Renal cortex interstitium (tissue), 15 donors: ENCODE measurements at places on chromosomes 3 and 15. TPM values are rescaled to one million over a fixed set of nuclear protein-coding genes. Genes with fewer than 3 reads are reported as not detected.

DNA sequence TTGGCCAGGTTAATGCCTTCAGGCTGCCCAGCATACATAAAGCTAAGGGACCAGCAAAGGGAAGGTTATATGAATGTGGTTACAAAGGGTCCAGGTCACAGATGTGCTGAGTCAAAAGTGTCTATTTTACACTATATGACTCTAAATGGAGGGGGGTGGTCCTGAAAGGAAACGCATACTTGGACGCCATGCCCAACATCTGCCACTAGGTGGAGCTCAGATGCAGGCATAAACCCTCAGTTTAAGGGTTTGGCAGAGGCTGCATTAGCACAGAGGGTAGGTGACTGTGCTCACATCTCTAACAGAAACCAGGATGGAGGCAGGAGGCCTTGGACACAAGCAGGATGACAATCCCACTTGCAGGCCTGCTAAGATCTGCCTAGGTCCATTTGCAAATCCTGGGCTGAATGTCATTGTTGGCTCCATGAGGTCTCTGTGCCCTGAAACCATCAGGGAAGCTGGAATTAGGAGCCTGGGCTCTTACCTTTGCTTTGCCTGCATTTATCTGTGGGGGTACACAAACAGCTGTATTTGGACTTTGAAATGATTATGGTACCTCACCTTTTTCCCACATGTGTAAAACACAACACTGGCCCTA is 55.8 kb downstream of the ZNF621 start:
- DNase-seq = peak; percentile 50

GRCh38 chr15:67762610-67763368 is 62.5 kb upstream of the SKOR1 start:
- no peak for DNase-seq

- no peak for DNase-seq
Measured at GRCh38 chr15:90483012-90483307, 46.8 kb upstream of the CRTC3 start.

DNA sequence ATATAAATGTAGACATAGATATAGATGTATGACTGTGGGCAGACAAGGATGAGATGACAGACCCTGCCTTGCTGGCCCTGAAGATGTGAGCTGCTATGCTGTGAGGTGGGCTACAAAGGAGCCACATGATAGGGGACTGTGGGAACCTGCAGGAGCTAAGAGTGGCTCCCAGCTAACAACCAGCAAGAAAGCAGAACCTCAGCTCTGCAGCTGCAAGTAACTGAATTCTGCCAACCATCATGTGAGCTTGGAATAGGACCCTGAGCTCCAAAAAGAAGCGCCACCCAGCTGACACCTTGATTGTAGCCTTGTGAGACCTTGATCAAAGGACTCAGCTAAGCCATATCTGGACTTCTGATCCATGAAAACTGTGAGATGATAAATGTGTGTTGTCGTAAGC is 123.3 kb upstream of the GRM7 start:
- no peak for DNase-seq

DNA sequence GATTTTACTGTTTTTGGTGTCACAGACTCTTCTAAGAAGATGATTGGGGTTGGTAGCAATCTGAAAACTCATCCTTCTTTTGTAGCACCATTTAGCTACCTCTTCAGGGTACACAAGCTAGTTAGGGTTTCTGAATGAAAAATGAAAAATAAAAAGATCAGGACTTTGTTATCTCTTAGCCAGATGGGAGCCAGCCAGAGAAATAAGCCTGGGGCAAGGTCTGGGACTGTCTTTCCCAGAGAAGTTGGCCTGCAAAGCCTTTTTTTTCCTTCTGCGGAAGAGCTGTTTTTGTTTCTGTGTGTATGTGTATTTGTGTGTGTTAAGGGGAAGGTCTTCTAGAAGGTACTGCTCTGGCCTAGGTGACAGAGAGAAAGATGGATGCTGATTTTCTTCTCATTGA is 150.7 kb upstream of the AGTR1 start:
- DNase-seq = no peak

DNA sequence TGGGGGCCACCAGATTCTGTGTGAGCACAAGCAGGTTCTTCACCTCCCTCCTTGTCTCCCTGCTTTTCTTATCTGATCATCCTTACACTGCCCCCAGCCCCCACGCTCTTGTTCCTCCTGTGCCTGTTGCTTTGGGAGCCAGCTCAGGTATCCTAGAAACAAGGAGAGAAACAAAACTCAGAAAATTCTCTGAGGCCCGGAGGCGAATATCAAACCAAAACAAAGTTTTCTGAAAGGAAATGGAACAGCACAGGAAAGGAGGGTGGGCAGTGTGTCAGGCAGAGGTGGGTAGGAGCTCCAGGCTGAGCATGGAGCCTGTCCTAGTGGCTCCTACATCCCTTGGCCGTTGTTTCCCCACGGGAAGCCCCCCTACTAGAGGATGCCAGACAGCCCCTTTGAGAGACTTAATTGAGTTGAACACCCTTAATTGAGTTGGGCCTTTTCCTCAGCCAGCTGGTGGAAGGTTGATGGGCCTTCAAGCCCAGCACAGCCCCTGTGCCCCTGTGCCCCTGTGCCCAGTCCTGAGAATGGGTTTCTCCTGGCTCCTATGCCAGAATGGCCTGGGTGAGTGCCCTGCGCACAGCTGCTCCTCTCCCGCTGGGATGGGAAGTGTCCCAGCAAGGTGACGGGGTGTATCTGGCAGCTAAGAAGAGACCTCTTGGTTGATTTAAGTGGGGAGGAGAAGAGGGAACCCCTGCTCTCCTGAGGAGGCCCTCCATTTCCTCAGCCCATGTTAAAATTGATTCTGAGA is 22.8 kb upstream of the JMJD7 start:
- DNase-seq = no peak

DNA sequence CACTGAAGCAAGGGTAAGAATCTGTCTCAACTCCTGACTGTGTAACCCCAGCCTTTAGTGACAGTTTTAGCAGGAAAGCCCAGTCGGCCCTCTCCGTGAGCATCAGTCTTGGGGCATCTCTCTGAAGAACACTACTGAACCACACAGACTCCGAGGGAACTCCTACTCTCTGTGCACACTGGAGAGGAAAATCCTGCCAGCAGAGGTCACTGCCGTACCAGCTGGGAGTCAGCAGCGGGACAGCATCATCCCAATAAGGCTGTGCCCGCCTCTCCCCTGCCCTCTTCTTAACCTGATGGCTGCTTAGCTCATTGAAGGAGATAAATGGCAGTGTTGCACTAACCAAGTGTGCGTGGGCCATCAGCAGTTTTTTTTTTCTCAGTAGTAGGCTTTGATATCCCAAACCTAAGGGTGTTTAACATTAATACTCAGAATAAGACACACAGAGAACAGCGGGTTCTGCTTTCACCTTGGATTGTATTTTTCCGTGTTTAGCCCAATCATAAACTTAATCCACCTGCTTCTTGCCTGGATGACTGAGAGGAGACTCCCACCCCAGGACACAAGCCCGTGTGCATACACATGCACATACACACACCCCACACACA is 26.6 kb upstream of the RASA2 start:
- peak; percentile 80 for DNase-seq

DNA sequence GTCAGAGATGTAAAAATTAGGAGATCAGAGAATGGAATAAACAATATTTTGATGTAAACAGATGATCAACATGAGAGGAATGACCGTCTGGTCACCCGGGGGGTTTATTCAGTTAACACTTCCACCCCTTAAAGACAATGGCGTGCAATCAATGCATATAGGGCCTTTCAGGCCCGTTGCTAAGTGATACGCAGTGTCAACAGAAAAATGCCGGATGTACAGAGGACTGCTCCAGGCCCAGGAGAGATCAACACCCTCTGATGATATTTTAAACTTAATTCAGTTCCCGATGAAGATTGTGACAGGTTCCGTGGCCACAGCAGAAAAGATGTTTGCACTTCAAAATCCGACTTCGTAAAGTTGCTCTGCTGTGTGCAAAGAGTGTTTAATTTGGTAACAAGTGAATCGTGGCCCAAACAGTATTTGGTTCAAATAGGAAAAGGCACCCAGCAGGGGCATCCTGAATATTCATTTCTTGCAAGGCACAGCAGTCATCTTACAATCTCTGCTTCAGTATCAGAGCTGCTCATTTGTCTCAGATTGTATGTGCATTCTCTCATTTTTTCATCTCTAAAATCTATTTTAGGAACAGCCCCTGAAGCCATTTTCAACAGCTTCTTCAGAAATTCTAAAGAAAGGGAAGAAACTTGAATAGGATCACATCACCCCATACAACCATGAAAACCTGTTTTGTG is 72.6 kb downstream of the FOXB1 start:
- DNase-seq = no peak

Gene SEMA6D
- polyA plus RNA-seq = 27.7 TPM

DNA sequence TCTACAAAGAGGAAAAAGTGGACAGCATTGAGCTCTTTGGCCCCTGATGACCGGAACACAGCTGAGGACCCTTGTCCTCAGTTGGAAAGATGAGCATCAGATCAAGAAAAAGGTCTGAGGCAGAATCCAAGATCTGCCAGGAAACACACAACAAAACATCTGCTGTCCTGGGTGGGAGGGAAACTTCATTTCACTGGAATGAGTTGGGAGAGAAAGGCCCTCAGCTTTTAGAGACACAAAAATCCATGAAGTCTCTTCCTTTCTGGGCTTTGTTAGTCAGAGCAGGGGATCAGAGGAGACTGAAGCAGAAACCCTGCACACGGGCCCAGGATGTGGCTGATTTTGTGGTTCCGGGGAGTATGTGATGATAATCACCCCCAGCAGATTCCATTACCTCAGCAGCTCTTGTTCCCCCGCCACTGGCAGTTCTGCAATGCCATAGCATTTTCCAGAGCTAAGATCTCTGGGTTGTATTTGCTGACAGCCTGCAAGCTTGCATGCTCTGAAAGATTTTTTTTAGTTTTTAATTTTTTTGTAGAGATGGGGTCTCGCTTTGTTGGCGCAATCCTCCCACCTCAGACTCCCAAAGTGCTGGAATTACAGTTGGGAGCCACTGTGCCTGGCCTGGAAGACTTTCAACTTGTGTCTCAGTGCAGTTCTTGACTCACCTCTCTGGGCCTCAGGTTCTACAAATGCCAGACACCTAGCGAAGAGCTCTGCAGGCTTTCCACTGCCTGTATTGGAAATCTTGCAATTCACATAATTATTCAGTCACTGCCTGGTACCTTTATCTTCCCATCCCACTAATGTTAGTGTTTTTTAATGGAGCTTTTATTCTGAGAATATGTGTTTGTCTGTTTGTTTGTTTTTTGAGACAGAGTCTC is 5.8 kb upstream of the TATDN2 start:
- DNase-seq = no peak

Gene PROS1
- polyA plus RNA-seq = 37.3 TPM

DNA sequence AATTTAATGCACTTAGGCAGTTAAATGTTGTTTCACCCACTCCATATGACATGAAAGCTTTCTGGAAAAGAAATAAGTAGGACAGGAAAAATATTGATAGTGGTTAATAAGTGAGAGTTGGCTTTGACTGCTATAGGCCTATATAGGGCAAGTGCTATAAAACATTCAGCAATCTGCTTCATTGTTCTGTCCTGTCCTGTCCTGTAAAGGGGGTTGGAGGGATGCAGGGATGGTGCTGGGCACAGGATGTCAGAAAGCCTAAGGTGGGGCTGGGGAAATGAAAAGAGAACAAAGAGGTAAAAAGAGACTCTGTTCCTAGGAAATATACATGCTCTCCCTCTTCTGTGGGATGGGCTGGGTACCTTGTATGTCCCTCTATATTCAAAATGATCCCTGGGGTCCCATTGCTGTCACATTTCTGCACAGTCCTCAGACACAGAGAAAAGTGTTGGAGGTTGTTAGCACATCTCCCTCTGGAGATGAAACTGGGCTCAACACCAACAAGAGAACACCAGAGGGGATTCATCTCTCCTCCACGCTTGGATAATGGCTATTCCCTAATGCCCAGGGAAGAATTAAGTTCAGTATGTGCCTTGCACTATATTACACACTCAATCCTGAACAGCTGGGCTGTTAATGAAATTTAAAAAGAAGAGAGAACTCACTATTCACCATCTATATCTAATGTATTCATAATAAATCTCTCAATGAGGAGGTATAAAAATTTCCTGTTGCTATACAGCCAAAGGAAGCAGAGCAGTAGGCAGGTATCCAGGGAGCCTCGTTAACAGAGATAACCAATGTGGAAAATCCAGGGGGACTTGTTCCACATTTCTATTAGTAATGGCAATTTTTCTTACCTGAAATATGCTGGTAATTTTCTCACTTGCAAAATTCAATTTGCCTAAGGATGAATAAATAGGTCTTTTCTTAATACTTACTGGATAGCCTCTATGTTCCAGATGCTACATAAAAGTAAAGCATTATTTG is 108.1 kb upstream of the ZBED2 start:
- no peak for DNase-seq

Gene CLDND1
- 174 TPM for polyA plus RNA-seq

Gene CDCP1
- polyA plus RNA-seq = 0.99 TPM

Gene OSTN
- polyA plus RNA-seq = 8.5 TPM

GRCh38 chr3:140756240-140757016 is 78.6 kb downstream of the TRIM42 start:
- no peak for DNase-seq

Gene CLSTN2
- polyA plus RNA-seq = 1.3 TPM

GRCh38 chr3:166531730-166532129 is 694.5 kb upstream of the BCHE start:
- DNase-seq = no peak

Gene FBXO40
- not detected for polyA plus RNA-seq

Gene CADPS
- 1.9 TPM for polyA plus RNA-seq

DNA sequence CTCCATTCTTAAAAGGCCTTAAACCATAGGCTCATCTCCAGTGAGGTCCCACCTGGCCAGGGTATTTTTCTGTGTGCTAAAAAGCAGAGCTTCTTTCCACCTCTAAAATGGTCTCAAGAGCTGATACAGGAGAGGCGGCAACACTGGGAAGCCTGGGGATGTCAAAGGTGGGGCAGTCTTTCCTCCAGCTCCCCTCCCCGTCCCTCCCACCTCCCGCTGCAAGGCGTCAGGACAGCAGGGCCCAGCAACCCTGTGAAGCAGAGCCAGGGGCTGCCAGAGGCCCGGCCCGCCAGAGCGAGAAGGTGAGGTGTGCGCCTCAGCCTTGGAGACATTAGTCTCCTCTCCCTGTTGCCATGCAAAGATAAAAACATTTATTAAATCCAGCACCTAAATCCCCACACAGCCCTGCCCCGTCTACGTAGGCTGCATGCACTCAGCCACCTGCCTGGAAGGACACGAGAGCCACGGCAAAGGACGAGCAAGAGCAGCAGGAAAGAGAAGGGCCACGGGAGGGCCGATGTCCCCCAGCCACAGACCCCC is 75.6 kb downstream of the FAM174B start:
- no peak for DNase-seq

- no peak for DNase-seq
Measured at GRCh38 chr3:31399271-31399670, 133.5 kb upstream of the STT3B start.

GRCh38 chr15:42092398-42093318 is 1.7 kb downstream of the PLA2G4D start:
- no peak for DNase-seq
